ENCODE measurements at places on chromosomes 4 and X.

GRCh38 chr4:187865914-187866313 lies 129.7 kb upstream of the ZFP42 start:
- DNase-seq: no peak

GRCh38 chr4:686413-687040 lies 2.4 kb downstream of the SLC49A3 start:
- DNase-seq: no peak

DNA sequence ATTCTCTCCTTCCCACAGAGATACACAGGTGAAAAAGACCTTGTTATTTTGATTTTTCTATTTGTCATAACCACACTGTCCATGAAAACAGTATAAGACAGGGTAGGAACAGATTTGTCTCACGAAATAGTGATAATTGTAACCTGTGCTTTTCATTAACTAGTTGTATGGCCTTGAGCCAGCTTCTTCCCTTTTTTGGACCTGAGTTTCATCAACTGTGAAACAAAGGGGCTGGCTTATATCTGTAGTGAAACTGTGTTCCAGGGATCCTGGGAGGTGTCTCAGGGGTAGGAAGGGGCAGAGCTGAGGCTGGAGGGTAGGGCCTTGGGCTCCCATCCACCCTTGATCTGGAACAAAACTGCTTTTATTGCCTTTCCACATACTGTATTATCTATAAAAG lies 50.9 kb downstream of the MED28 start:
- DNase-seq: no peak

GRCh38 chrX:12686331-12686730 lies 104.9 kb upstream of the PRPS2 start:
- no peak for DNase-seq

DNA sequence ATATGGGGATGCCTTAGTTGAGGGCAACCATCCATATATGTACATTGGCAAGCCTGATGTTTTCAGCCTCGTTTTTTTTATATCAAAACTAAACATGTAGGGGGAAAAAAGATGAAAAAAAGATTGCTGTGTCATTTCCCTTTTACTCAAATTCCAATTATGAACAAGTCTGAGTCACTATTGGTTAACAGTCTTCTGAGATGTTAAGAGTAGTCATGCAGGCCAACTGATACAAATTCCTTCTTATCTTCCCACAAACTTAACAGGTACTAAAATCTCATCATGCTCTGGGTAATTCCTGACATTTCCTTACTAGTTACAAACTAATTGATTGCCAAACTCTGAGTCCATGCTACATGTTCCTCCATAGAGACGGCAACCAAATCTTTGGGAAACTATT lies 222.1 kb downstream of the FRMPD4 start:
- no peak for DNase-seq

GRCh38 chrX:42070866-42071265 lies 147.5 kb upstream of the CASK start:
- no peak for DNase-seq

- DNase-seq: no peak
Measured at GRCh38 chrX:124346877-124347241, 496 bp downstream of the SH2D1A start.

GRCh38 chrX:45479196-45479834 lies 278.6 kb upstream of the DIPK2B start:
- DNase-seq: no peak

DNA sequence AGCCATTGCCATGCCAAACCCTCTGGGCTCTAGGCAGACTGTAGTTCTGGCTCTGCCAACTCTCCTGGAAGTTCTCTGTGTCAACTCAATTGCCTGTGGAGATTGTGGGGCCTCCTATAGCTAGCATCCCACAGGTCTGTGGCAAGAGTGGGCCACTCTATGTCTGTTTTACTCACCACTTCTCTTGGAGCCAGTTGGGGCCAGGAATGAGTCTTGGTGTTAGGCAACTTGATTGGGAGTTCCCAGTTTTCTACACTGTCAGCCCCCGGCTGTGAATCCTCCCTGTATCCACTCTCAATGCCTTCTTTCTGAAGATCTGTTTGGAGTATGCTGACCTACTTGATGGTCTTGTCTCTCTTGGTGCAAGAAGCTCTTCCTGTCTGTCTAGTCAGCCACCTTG lies 48.2 kb upstream of the EPGN start:
- DNase-seq: no peak

GRCh38 chrX:136867096-136867491 lies 13.4 kb downstream of the RBMX start:
- no peak for DNase-seq

- DNase-seq: no peak
Measured at GRCh38 chrX:87697409-87697808, 179.8 kb downstream of the KLHL4 start.

DNA sequence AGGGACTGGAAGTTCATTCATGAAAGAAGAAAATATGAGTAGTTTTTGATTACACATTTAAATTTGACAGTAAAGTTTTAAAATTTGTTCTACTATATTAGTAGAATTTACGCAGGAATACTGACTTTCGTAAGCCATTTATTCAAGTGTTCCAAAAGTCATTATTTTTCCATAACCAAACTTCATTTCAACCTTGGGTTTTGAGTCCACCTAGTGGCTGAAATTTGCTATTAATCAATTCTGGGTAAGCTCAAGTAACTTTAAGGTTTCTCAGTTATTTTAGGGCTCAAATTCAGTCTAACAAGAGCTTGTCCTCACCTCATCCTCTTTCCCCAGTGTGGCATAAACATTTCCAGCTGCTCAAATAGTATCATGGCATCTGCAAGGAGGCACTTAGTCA lies 175.4 kb downstream of the SH3BGRL start:
- no peak for DNase-seq

Data from stimulated activated CD4-positive, alpha-beta T cell treated with anti-CD3 and anti-CD28 coated beads, Interleukin-1b, Interleukin-23, amount 100 ng/mL, for 48 hours (primary cell).